Germinal center (tissue), 1 donor: ENCODE measurements at places on chromosomes 5 and 9.

GRCh38 chr5:73943397-73943796 is 317.4 kb downstream of the ARHGEF28 start:
- DNase-seq, result no peak

- DNase-seq, result no peak
These were observed 45.2 kb upstream of the NEURL1B start for GRCh38 chr5:172595596-172596455.

- no peak for DNase-seq
These were observed 205.9 kb downstream of the EFNA5 start for GRCh38 chr5:107464876-107465275.

GRCh38 chr5:131272307-131272706 is 8.5 kb downstream of the CDC42SE2 start:
- no peak for DNase-seq

DNA sequence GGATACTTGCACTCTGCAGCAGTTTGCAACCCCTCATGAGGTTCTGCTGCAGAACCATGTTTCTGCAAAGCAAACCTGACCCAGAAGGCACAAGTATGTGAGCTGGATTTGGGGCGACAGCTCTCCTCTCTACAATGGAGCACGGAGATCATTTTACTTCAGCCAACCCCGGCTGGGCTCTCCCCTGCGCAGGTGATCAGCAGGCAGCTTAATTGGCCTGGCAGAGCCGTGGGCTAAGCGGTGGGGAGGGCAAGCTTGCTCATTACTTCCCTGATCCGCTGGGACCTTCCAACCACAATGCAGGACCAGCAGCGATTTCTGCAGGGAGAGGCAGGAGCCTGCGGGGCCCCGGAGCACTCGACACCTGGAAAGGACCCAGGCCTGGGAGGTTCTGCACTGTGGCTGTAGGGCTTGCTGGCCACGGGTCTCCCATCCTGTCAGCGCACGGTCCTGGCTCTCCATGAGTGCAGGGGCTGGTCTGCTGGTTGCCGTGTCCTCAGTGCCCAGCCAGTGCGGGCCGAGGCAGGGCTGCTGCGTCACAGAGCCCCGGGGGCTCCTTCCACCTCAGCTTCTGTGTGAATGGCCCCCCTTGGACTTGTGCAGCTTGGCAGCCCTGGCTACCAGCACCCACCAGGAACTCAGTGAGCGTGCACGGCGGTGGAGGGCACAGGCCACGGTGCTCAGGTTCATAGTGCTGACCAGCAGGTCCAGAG is 51.8 kb upstream of the RAPGEF1 start:
- no peak for DNase-seq
